Stomach (tissue), 19 donors: ENCODE measurements at places on chromosomes 12 and 14. TPM values are rescaled to one million over a fixed set of nuclear protein-coding genes. Genes with fewer than 3 reads are reported as not detected.
A peak's percentile ranks its signal among the peaks of the same experiment; 100 is the strongest.

The RXYLT1 gene
- 7.7 TPM for polyA plus RNA-seq

The HEATR5A gene
- polyA plus RNA-seq = 12.1 TPM

The PIGH gene
- 23.6 TPM for polyA plus RNA-seq

The CBLN3 gene
- 2.1 TPM for polyA plus RNA-seq

The KRAS gene
- polyA plus RNA-seq = 6.6 TPM

The DHRS2 gene
- polyA plus RNA-seq = 3.7 TPM

DNA sequence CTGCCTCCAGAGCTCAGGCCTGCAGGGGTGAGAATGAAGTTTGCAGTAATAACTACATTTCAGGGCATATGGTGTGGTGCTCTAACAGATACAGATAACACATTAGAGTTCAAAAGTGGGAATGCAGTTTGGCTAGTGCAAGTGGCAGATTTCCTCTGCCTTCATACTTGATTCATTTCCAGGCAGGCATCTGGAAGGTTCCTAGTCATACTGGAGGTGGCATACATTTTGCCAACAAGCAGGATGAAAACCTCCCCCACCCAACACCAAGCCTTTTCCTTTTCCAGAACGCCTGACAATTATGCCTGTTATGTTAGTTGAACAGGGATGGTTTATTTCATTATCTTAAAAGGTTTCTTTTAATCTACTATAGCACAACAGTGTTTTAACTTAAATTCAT is 24.3 kb downstream of the VTI1B start:
- no peak overlapping the region for H3K27ac ChIP-seq
- no peak for DNase-seq
- peaks cover 100% of the 10 kb centered on the region for H3K36me3 ChIP-seq
- no peaks in the 10 kb centered on the region for H3K27me3 ChIP-seq

DNA sequence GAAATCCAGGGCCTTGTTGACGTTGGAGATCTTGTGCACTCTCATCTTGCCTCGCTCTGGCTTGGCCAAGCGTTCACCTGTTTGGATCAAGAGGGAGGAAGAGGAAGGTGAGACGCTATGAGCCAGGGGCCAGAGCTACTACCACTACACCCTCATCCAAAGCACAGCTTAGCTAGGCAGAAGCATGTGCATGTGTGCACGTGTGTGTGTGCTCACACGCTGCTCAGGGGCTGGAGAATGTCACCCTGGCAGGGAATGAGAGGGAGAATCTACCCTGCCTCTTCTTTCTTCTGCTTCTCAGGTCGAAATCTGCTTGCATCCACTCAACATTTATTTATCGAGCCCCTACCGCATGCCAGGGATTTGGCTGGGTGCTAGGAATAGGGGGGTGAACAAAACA is 58.1 kb downstream of the ACTN1 start:
- peaks cover 59% of the 10 kb centered on the region for H3K36me3 ChIP-seq
- no peak for DNase-seq
- no peak overlapping the region for H3K4me3 ChIP-seq
- H3K4me1 ChIP-seq = peaks cover 72% of the 10 kb centered on the region

- DNase-seq = no peak
- no peaks in the 10 kb centered on the region for H3K27me3 ChIP-seq
- H3K36me3 ChIP-seq = no peaks in the 10 kb centered on the region
- H3K4me3 ChIP-seq = no peak overlapping the region
- peaks cover 2% of the 10 kb centered on the region for H3K4me1 ChIP-seq
- no peak overlapping the region for H3K27ac ChIP-seq
Measured at GRCh38 chr14:89630101-89630829, 213.2 kb upstream of the FOXN3 start.

- no peak for DNase-seq
- no peak overlapping the region for H3K27ac ChIP-seq
- peaks cover 48% of the 10 kb centered on the region for H3K36me3 ChIP-seq
- H3K27me3 ChIP-seq = no peaks in the 10 kb centered on the region
Measured at GRCh38 chr14:35688126-35688826, 120.8 kb downstream of the RALGAPA1 start.

DNA sequence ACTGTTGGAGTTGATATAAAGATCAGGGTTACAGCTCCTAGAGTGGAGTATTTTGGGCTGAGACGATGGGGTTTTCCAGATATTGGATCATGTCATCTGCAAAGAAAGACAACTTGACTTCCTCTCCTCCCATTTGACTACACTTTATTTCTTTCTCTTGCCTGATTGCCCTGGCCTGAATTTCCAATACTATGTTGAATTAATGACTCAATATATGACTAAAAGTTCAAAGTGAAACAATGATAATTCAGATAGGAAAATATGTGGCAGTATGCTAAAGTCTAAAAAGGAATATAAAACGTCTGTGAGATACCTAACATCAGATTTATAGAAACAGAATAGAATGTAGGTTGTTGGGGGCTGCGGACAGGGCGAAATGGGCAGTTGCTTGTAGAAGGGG is 72.2 kb downstream of the BHLHE41 start:
- H3K27me3 ChIP-seq = no peaks in the 10 kb centered on the region
- DNase-seq = no peak
- no peak overlapping the region for H3K4me3 ChIP-seq
- H3K36me3 ChIP-seq = no peaks in the 10 kb centered on the region
- H3K27ac ChIP-seq = no peak overlapping the region

- H3K27me3 ChIP-seq = no peaks in the 10 kb centered on the region
- H3K27ac ChIP-seq = no peak overlapping the region
- no peak overlapping the region for H3K4me3 ChIP-seq
- no peaks in the 10 kb centered on the region for H3K4me1 ChIP-seq
Measured at GRCh38 chr12:29771786-29772185, 12.0 kb downstream of the TMTC1 start.

- H3K36me3 ChIP-seq = peaks cover 65% of the 10 kb centered on the region
- H3K4me1 ChIP-seq = peaks cover 74% of the 10 kb centered on the region
- H3K27ac ChIP-seq = peak overlapping the region; percentile 31
Measured at GRCh38 chr12:103933237-103933636, 3.0 kb downstream of the HSP90B1 start.

DNA sequence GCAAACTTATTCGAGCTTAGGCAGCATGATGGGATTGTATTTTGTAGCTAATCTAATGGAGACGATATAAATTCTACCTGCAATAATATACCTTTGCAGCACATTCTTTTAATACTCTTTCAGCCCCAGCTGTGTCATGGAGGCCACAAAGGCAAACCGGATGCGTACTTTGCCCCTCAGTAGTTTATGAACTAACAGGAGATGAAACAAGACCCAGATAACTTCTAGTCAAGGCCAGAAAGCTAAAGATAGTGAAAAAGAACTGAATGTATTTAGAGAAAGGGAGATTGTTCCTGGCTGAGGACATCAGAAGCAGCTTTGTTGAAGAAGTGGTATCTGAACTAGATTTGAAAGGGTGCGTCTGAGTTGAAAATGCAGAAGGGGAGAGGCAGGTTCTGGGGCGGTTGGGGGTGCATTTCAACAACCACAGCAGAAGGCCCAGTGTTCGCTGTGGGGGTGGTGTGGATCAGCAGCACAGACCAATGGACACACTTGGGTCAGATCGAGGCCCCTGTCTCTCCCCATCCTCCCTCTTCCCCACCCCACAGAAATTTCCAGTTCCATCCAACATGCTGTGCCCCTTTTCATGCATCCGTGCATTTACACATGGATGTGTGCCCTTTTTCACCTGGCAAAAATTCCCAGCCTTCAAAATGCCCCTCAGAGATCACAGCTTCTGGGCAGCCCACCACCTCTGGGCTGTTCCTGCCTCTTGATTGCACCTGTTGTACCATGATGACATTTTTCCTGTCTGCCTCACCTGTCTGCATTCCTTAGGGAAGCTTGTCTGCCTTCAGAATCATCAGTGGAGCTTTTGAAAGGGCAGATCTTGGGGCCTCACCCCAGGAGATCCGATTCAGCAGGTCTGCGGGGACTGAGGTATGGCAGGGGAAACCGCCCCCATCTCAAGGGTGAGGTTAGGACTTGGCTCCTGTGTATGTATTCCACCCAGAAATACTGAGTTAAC is 2.2 kb downstream of the ZNF839 start:
- H3K4me3 ChIP-seq = no peak overlapping the region
- H3K4me1 ChIP-seq = peaks cover 15% of the 10 kb centered on the region
- DNase-seq = no peak
- peaks cover 14% of the 10 kb centered on the region for H3K36me3 ChIP-seq
- no peak overlapping the region for H3K27ac ChIP-seq

DNA sequence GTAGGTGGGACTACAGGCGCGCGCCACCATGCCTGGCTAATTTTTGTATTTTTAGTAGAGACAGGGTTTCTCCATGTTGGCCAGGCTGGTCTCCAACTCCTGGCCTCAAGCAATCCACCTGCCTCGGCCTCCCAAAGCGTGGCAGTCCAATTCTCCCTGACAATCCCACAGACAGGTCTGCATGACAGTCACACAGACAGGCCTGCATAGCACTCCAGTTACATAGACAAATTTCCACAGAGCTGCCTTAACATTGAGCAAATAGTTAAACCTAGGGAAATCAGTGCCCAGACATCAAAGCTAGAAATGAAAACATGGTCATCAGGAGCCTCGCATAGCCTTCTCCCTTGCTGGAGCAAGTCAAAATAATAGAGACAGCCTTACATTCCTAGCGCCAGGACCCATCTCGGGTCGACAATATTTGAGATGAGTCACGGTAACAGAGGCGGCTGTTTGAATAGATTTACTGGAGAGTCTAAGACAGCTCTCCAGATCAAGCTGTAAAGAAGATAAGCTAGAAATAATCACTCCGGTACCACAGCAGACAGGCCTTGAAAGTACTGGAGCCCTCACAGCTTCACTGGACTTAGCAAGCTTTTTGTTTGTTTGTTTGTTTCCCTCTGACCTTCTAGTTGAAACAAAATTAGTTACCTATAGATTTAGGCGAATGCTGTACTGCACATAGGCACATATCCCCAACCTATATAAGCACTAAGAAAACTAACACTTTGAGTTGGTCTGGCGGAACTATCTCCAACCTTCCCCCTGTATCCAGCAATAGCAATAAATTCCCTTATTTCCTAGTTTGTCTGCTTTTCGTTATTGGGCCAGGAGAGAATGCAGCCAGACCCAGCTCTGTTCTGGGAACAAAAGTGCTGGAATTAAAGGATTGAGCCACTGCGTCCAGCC is 23.8 kb upstream of the PYROXD1 start:
- DNase-seq = no peak
- no peak overlapping the region for H3K27ac ChIP-seq
- H3K4me3 ChIP-seq = no peak overlapping the region

DNA sequence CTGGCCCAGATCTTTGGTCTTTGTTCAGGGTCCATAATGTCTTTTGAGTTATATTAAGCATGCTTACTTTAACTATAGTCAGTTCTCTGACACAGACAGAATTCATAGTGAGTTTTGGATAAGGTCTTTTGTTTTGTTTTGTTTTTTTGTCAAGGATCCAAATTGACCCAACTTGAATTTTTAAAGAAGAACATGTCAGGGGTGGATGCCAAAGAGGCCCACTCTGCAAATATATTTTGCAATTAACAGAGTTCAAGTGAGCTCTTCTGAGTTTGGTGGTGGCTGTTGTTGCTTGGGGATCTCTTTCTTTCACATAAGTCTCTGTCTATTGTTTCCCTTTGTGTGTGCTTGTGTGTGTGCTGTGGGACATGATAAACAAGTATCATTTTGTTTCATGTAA is 34.4 kb upstream of the PMCH start:
- H3K4me3 ChIP-seq = no peak overlapping the region
- no peak for DNase-seq
- H3K36me3 ChIP-seq = no peaks in the 10 kb centered on the region
- H3K4me1 ChIP-seq = no peaks in the 10 kb centered on the region
- no peaks in the 10 kb centered on the region for H3K27me3 ChIP-seq

DNA sequence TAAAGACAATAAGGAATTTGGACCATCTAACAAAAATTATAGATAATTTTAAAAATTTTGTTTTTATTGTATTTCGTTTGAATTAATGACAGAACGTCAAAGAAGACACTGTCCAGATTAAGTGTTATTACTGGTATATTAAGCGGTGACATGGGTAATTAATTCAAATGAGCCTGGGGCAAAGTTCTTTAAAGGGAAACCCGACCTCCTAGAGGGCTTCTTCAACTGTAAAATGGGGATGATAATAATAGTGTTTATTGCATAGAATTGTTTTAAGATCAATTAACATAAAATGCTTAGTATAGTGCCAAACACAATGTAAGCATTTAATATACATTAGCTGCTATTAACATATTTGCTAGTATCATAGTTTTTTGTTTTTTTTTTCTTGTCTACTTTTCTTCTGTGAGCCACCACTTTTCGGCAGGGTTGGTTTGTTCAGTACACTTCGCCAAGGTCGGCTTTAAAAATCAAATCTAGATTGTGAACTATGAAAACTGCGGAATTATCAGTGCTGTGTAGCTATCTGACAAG is 514 bp upstream of the LARP4 start:
- H3K27me3 ChIP-seq = no peaks in the 10 kb centered on the region
- peak overlapping the region; percentile 96 for H3K27ac ChIP-seq
- peak overlapping the region; percentile 83 for H3K4me3 ChIP-seq
- no peaks in the 10 kb centered on the region for H3K36me3 ChIP-seq
- no peak for DNase-seq

DNA sequence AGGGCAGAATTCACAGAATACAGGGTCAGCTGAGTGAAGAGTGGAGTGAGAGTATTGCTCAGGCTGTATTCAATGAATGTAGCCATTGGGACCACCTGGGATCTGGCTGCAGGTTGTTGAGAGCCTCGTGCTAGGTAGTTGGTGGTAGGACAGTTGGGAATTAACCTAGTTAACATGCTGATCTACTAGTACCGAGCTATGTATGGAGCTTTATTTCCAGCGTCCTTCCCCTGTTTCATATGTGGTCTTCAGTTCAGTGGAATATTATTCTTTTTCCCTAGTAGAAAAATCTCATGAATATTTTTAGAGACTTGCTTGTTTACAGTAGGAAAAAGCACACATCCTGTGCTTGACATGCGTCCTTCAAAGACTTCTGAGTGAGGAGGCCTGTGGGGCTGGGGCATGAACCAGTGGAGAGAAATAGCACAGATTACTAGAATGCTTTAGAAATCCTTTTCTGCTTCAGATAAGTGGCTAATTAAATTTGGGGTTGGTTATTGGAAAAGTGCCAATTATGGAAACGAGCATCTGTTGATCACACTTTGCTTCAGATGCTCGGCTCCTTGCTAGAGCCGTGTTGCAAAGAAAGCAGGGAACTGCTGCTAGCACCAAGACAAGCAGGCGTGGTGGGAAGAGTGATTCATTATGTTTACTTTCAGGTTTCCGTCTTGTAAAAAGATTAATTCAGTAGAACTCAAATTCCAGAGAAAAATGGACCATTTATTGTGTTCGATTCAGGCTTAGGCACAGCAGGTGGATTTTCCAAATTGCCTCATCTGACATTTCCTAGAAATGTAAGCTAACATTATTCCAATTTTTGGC is 53.6 kb downstream of the ARF6 start:
- H3K27ac ChIP-seq = peak overlapping the region; percentile 21
- peak; percentile 34 for DNase-seq
- H3K4me1 ChIP-seq = peaks cover 20% of the 10 kb centered on the region
- no peak overlapping the region for H3K4me3 ChIP-seq
- no peaks in the 10 kb centered on the region for H3K36me3 ChIP-seq

- no peak for DNase-seq
- no peak overlapping the region for H3K27ac ChIP-seq
- peaks cover 4% of the 10 kb centered on the region for H3K36me3 ChIP-seq
- no peak overlapping the region for H3K4me3 ChIP-seq
- no peaks in the 10 kb centered on the region for H3K4me1 ChIP-seq
Measured at GRCh38 chr12:68773582-68773981, 27.6 kb downstream of the SLC35E3 start.
